ENCODE measurements at places on chromosomes 13 and 19.

DNA sequence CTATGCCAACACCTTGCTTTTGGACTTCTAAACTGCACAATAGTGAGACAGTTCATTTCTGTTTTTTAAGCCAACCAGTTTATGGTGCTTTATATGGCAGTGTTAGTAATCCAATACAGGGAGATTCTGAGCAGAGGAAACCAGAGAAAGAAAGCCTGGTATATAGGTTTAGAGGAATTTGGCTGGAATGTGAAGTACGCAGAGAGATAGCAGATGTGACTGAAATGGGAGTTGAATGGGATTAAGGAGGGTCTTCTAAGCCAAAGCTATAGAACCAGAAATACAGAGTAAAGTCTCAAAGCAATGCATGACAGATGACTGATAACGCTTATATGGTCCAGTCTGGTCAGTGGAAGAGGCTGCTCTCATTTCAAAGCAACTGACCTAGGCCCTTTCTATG, 453.7 kb downstream of the GPC6 start:
- no peak for DNase-seq

DNA sequence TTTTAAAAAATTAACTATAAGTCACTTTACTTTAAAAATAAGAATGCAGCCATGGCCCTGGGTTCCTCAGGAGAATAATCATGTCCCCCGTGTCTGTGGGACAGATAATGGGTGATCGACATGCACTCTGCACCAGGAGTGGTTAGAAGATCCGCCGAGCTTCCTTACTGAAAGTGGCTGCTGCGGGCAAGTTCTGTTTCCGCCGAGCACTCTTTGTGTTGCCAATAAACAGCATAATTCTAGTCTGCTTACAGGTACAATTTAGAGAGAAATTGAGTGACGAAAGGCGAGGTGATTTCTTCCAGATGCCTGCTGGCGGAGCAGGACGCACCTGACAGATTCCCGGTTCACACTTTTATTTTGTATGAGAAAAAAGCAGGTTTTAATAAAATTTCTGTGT, 139.0 kb downstream of the SOX1 start:
- DNase-seq = no peak

GRCh38 chr19:31352782-31353651, 3.8 kb upstream of the TSHZ3 start:
- DNase-seq = no peak

DNA sequence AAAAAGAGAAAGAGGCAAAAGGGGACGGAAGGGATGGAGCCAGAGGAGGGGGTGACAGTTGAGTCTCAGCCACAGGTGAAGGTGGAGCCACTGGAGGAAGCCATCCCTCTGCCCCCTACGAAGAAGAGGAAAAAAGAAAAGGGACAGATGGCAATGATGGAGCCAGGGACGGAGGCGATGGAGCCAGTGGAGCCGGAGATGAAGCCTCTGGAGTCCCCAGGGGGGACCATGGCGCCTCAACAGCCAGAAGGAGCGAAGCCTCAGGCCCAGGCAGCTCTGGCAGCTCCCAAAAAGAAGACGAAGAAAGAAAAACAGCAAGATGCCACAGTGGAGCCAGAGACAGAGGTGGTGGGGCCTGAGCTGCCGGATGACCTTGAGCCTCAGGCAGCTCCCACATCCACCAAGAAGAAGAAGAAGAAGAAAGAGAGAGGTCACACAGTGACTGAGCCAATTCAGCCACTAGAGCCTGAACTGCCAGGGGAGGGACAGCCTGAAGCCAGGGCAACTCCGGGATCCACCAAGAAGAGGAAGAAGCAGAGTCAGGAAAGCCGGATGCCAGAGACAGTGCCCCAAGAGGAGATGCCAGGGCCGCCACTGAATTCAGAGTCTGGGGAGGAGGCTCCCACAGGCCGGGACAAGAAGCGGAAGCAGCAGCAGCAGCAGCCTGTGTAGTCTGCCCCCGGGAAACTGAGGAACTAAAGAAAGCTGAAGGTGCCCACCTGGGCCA, 2.5 kb downstream of the POLR1G start:
- no peak for DNase-seq

DNA sequence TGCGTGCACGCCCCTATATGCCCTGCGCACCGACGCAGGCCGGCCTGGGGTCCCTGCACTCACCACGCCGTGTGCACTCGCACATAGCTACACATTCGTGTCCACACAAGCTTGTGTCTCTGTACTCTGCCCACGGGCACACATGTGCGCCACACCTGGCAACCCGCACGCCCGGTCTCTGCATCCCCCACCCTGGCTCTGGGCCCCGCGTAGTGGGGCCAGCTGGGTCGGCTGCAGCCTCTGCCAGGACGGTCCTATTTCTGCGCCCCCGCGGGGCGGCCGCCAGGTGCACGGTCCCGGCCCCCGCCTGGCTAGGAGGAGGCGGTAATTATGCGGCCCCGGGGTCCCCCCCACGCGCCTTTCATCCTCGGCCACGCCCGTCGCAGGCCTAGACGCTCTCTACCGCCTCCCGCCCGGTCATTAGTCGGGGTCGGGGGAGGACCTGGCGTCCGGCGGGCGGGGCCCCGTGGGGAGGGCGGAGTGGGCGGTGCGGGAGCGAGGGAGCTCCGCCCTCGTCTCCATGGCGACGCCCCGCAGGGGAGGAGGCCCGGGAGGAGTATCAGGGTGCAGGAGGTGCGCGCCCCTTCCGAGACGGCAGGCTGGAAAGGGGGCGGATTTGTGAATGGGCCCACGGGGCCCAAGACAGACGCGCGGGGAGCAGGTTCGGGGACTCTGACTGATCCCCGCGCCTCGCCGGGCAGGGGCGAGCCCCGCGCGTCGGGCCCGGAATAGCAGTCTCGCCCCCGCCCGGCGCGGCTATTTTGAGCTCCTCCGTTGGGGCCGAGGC, 2.8 kb upstream of the CIRBP start:
- DNase-seq = peak; percentile 33

- no peak for DNase-seq
Observed at GRCh38 chr13:101242720-101243119, 173.6 kb downstream of the NALCN start.

- no peak for DNase-seq
Observed at GRCh38 chr13:45333251-45333976, 7.6 kb downstream of the TPT1 start.

DNA sequence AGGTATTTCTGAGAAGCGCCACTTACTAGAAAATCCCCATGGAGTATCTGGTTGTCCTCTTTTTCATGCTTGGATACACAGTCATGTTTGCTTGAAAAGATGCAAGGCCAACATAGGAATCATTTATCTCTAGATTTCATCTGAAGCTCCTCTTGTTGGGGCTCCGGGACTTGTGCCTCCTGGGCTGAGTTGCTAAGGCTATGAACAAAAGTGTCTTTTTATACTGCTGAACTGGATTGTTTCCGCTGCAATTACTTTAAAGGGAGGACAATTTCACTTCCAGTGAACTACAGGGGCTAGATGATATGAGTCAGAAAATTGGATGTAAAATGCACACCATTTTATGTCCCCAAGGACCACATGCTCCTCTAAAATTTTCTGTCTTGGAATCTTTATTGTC, 114.1 kb downstream of the TNFSF13B start:
- DNase-seq = no peak

DNA sequence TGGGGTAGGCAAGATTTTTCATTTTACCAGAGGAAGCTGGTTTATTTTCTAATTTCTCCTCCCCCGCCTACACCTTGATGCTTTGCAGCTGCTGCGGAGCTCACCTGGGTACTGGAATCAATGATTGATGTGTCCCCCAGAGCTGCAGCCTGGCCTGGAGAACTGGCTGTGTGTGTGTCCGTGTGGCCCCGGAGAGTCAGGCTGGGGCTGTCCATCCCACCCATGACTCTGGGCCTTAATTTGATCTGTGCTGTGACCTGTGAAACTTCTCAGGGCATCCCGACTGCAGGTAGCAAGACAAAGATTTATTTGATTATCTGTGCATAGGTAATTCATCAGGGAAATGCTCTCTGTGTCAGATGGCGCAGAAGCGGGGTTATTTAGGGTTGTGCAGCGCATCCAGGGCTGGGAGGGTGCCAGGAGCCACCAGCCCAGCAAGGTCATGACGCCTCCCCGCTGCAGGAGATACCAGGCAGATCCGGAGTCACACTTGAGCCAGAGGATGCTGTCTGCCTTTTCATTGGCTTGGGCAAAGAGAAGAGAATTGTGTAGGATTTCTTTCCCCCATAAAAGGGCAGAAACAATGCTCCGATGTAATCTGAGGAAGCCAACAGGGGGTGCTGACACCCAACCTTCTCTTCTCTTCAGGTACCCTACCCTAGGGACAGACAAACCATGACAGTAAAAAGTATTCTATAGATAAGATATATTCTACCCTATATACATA, 346.6 kb downstream of the TSHZ3 start:
- no peak for DNase-seq

- no peak for DNase-seq
Observed at GRCh38 chr13:47621931-47622330, 379.1 kb downstream of the SUCLA2 start.

DNA sequence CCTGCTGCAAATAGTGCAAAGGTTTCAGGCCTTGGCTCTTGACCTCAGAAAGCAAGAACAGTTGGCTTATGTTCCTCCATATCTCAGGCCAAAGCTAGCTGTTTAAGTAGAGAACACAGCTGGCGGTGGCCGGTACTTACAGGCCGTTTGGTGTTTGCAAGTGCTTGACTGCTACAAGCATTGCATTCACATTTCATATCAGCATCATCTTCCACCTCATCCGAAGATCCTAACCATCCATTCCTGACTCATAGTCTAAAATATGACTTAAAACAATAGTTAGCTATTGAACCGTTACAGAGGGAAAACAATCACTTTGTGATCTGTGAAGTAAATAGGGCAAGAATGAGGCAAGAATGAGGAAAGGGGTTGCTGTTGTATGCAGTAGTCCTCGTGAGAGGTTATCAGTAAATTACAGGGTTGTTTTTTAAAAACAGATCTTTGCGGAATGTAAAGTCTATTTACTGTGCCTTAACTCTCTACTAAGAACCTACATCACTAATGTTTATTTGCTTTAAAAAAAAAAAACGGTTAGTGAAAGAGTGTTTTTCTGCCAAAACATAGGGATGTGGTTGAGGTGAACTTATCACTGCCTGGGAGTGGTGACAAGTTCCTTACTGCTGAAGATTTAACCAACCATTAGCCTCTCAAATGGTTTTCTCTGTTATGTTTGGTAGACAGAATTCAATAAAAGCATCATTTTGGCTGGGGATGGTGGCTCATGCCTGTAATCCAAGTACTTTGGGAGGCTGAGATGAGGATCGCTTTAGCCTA, 21.6 kb upstream of the WDR88 start:
- no peak for DNase-seq

GRCh38 chr13:34731486-34731885, 210.6 kb upstream of the NBEA start:
- DNase-seq = no peak

DNA sequence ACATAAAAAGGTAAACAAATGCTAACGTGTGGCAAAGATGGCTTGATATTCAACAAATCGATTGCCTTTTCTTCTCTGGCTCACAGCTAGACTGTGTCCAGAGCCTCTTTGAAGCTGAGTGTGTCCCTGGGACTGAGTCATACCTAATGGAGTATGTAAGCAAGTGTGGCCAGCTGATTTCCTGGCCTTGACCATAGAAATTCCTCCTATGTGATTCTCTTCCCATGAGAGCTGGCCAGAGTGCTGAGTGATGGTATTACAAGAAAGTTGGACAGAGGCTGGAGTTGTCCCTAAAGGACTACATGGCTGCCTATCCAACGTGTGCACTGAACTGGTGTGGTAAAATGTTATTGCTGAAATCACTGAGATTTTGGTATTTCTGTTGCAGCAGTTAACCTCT, 320.1 kb upstream of the SLC10A2 start:
- DNase-seq = no peak

DNA sequence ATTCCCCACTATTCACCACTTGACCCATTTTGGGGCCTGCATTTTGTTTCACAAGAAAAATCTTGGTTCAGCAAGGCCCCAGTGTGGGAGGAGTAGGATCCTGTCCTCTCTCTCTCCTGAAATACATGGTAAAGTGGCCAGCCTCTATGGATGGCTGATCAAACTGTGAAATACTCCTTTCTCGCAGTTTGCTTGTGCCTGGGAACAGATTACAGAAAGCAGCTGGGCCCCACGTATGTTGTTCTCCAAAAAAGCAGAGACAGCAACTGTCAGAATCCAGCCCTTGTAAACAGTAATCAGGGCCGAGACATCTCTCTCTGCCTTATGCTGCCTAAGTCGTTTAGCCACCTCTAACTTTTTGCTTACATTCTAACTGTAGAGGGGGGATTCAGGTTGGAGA, 61.0 kb upstream of the RAP2A start:
- no peak for DNase-seq

DNA sequence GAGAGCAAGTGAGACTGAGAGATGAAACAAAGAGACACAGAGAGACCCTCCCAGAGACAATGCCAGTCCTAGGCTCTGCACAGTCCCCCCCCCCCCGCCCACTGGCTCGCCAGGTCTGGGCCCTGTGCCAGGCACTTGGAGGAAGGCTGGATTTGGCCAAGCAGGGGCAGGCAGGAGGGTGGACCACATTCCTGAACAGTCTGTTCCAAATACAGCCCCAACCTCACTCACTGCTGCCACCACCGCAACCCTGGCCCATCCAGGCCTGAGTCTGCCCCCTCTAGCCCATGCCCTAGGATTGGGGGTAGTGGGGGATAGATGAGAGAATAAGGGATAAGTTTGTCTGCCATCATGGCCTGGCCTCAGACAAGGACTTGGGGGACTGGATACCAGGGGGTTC, 19.0 kb downstream of the CYP2F1 start:
- no peak for DNase-seq

DNA sequence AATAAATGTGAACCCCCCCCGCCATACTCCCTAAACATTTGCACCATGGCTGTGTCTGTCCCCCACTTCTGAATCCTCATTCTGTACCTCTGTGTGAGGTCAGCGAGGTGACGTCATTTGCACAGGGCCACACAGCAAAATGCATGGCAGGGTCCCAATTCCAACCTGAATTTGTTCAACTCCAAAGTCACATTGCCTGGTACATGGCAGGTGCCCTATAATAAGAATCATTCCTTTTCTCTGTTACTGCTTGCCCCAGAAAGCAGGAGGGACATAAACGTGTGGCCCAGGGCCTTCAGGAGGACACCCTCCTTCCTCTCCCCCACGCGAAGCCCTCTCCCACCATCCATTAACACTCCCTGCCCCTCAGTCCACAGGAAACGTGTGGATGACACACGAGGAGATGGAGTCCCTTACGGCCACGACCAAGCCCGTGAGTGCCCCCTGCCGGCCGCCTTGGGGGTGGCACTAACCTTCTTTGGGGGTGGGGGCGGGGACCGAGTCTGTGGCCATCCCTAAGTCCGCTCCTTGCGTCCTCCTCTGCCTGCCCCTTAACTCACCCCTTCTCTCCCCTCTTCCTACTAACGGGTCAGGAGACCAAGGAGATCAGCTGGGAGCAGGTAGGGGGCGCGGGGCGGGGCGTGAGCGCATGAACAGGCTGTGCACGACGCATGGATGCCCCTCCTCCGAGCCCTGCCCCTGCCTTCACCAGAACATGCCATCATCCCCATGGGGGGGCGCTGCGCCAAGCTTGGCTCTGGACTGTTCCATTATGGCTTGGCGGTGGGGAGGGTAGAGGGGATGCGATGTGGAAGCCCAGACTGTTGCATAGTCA, 9.4 kb downstream of the HRC start:
- peak; percentile 43 for DNase-seq

GRCh38 chr19:6417713-6418561, 6.7 kb downstream of the KHSRP start:
- DNase-seq = no peak

Data from bone marrow (tissue), 2 donors.